ENCODE measurements at places on chromosomes 4 and X.

- DNase-seq, result no peak
- no peaks in the 10 kb centered on the region for H3K27me3 ChIP-seq
- H3K4me1 ChIP-seq, result no peaks in the 10 kb centered on the region
- H3K36me3 ChIP-seq, result peaks cover 21% of the 10 kb centered on the region
Observed at GRCh38 chr4:73075832-73076231, 6.3 kb upstream of the COX18 start.

- no peak overlapping the region for H3K27ac ChIP-seq
- no peaks in the 10 kb centered on the region for H3K36me3 ChIP-seq
- no peak overlapping the region for H3K4me3 ChIP-seq
- no peak for DNase-seq
Observed at GRCh38 chr4:169649545-169650226, 29.3 kb downstream of the CLCN3 start.

GRCh38 chr4:31974490-31975002 lies 1254.4 kb downstream of the PCDH7 start:
- no peaks in the 10 kb centered on the region for H3K4me1 ChIP-seq
- no peaks in the 10 kb centered on the region for H3K36me3 ChIP-seq
- DNase-seq, result no peak
- H3K27me3 ChIP-seq, result no peaks in the 10 kb centered on the region

DNA sequence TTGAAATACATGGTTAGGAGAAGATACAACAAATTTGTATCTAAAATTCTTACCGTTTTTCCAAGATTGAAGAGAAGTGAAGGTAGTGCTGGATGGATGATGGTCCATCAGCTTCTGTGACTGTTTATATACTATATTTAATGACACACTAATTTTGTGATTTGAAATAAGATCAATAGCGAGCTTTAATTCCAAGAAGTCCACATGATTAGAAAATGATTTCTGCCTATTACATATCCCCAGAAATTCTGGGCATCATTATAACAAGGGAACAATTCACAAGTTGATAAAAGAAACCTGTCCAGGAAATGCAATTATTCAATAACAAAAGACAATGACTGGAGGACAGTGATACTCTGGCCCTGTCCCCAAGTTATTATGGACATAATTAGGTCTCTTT lies at the start of gene CSN2:
Gene CSN2, minus strand, starts transcription at position 101 of the 400 bp plus-strand sequence. CDS start 4,733 bp downstream, outside the sequence.
- DNase-seq, result no peak
- no peaks in the 10 kb centered on the region for H3K4me1 ChIP-seq
- H3K27me3 ChIP-seq, result no peaks in the 10 kb centered on the region
- no peaks in the 10 kb centered on the region for H3K36me3 ChIP-seq
- no peak within 1 kb of the TSS for H3K4me3 ChIP-seq

DNA sequence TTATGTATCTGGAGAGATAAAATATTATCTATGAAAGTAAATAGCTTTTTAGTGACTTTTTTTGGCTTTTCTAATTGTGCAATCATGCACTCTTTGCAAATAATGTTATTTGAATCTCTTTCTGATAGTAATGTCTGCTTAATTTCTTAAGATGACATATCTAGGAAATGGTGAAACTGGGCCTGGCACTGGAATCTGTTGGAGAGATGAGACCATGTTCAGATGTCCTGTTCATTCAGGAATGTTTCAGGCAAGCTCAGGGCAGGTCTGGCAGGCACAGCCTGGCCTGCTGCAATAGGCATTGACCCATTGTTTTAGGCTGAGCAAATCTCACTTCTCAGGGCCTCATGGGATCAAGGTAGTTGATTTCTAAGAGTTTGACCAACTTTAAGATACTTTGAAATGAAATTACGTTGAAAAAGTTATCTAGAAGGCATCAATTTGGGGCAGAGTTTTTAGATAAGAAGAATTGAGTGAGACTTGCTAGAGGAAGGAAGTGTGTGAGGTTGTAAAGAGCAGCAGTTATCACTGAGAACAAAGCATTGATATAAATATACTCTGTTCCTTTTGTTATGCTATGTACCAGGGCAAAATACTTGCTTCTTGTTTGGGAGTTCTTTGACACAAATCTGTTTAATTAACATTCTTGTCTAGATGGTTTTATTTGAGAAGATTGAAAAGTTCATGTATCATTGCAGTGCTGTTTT lies 133.0 kb upstream of the LEF1 start:
- no peak overlapping the region for H3K4me3 ChIP-seq
- no peaks in the 10 kb centered on the region for H3K27me3 ChIP-seq
- H3K27ac ChIP-seq, result no peak overlapping the region
- no peak for DNase-seq
- no peaks in the 10 kb centered on the region for H3K36me3 ChIP-seq

DNA sequence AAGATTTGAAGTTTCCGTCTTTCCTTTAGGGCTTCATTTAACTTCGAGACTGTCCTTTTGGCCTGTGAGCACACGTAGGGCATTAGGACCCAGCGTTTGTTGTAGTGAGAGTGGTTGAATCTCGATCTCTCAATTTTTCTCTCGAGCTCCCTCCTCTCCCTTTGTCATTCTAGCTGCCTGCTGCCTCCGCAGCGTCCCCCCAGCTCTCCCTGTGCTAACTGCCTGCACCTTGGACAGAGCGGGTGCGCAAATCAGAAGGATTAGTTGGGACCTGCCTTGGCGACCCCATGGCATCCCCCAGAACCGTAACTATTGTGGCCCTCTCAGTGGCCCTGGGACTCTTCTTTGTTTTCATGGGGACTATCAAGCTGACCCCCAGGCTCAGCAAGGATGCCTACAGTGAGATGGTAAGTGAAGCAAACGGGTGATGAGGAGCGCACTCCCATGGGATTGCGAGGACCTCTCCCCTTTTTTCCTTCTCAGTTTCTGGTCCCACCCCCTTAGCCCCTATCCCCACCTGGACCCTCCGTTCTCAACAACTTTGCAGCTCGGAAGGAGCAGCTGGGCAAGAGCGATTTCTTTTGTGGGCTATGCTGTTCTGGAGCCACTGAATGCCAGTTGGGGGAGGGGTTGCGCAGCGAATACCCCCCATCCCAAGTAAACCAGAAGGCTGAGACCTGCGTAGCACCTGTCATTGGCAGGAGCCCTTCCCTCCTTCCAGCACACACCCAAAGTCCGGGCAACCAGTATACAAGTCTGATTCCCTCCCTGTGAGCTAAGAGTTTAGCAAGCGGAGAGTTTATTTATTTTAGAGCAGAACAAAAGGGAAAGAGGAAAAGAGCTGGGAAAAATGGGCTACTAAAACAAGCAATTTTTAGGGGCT lies at the start of gene TMEM35A:
Gene TMEM35A, plus strand, starts transcription at position 164 of the 883 bp plus-strand sequence. Its CDS starts 124 bp downstream, at position 288.
- H3K4me3 ChIP-seq, result peak within 1 kb of the TSS; percentile 71
- no peaks in the 10 kb centered on the region for H3K27me3 ChIP-seq
- no peaks in the 10 kb centered on the region for H3K4me1 ChIP-seq
- no peak within 1 kb of the TSS for H3K27ac ChIP-seq

DNA sequence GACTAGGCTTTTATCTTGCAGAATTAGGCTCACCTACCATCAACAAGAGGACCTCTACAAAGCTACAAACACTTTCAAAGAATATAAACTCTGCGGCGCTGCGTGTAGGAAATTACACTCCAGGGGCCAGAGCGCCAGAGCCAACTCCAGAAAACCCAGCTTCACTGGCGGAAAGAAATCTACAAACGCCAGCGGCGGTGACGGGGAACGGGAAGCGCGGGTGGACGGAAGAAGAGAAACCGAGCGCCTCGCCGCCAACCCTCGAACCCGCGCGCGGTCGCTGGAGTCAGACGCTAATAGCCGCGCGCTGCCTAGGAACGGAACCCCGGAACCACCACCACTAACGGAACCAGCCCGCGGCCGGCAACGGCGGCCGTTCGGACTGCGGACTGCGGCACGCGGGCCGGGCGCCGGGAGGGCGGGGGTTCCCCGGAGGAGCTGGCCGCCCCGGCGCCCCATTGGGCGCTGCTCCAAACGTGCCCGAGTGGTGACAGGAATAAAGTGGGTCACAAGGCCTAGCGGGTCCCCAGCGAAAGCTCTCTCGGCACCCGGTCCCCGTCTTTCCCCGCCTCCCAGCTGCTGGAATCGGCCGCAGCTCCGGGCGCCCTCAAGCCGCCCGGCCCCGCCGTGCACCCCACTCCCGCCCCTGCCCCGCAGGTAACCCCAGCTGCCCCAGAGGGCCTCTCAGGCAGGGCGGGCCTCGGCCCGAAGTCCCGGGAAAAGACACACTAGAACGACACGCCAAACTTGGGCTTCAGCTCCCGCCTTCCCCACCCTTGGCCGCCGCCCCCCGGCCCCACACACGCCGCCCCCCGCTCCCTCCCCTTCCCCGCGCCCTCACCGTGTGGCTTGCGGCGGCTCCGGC lies 836 bp downstream of the CLOCK start:
- H3K27me3 ChIP-seq, result no peaks in the 10 kb centered on the region
- DNase-seq, result peak; percentile 24
- no peaks in the 10 kb centered on the region for H3K36me3 ChIP-seq
- peaks cover 2% of the 10 kb centered on the region for H3K4me1 ChIP-seq
- peak overlapping the region; percentile 92 for H3K4me3 ChIP-seq

- no peak overlapping the region for H3K27ac ChIP-seq
- H3K4me3 ChIP-seq, result no peak overlapping the region
- no peaks in the 10 kb centered on the region for H3K27me3 ChIP-seq
- no peaks in the 10 kb centered on the region for H3K36me3 ChIP-seq
- DNase-seq, result no peak
- H3K4me1 ChIP-seq, result no peaks in the 10 kb centered on the region
Observed at GRCh38 chrX:109187473-109188168, 294.3 kb downstream of the GUCY2F start.

DNA sequence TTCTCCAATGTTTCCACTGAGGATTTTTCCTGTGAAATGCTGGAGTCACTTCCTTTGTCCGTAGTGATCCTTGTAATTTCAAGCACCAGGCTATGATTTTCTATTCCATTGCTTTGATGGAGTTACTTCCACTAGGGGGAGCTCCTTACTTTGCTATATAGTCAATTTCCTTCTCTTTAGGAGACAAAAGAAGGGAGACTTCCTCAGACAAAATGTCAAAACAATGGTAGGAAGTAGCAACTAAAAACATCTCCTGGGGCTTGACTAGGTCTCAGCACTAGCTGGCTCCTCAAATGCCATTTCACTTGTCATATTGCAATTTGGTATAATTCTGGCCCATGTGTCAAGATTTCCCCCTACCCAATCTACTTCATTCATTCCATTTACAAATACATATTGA lies 24.1 kb downstream of the ZCCHC12 start:
- DNase-seq, result no peak
- no peaks in the 10 kb centered on the region for H3K27me3 ChIP-seq
- H3K4me3 ChIP-seq, result no peak overlapping the region
- no peaks in the 10 kb centered on the region for H3K36me3 ChIP-seq
- H3K27ac ChIP-seq, result no peak overlapping the region
- no peaks in the 10 kb centered on the region for H3K4me1 ChIP-seq

Measured in thoracic aorta (tissue), 2 donors.